Myocyte (in vitro differentiated cells): ENCODE measurements at places on chromosomes 4 and X. TPM values are rescaled to one million over a fixed set of nuclear protein-coding genes. Genes with fewer than 3 reads are reported as not detected.

The GPR173 gene
- 2.2 and 2.5 TPM in 2 replicates for total RNA-seq

The PABPC4L gene
- total RNA-seq: 2.3 and 3.1 TPM in 2 replicates

The RAB41 gene
- not detected in 2 replicates for total RNA-seq

The DSPP gene
- total RNA-seq: not detected in 2 replicates

The LRIT3 gene
- 0.03 TPM in 1 of 2 replicates, not detected in the other for total RNA-seq

The BCLAF3 gene
- 2.6 and 4.2 TPM in 2 replicates for total RNA-seq

The RFC1 gene
- 36.4 and 51.4 TPM in 2 replicates for total RNA-seq

The ADH1A gene
- total RNA-seq: not detected in 2 replicates

The DGKK gene
- total RNA-seq: not detected in 2 replicates

The TENM3 gene
- 75.7 and 91.0 TPM in 2 replicates for total RNA-seq
